Dermis microvascular lymphatic vessel endothelial cell (primary cell): ENCODE measurements at places on chromosomes 7 and 10.

GRCh38 chr7:12025246-12025645, 185.8 kb upstream of the TMEM106B start:
- DNase-seq, result no peak

DNA sequence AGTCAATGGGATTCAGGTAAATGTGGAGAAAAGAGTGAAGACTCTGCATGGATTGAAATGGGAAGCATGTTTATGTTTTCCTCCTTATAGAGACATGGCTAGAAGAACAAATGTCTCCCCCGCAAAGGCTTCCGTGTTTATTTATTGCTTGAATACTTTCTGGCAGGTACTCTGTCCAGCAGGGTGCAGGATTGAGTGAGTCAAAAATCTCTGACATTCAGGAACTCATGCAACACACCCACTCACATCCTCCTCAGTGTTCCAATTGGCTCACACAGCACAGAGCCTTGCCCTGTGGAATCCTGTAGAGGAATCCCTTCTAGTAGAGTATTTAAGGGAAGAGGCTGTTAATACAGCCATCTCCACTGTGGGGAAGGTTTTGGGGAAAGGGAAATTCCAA, 290.3 kb upstream of the VWC2 start:
- DNase-seq, result no peak

DNA sequence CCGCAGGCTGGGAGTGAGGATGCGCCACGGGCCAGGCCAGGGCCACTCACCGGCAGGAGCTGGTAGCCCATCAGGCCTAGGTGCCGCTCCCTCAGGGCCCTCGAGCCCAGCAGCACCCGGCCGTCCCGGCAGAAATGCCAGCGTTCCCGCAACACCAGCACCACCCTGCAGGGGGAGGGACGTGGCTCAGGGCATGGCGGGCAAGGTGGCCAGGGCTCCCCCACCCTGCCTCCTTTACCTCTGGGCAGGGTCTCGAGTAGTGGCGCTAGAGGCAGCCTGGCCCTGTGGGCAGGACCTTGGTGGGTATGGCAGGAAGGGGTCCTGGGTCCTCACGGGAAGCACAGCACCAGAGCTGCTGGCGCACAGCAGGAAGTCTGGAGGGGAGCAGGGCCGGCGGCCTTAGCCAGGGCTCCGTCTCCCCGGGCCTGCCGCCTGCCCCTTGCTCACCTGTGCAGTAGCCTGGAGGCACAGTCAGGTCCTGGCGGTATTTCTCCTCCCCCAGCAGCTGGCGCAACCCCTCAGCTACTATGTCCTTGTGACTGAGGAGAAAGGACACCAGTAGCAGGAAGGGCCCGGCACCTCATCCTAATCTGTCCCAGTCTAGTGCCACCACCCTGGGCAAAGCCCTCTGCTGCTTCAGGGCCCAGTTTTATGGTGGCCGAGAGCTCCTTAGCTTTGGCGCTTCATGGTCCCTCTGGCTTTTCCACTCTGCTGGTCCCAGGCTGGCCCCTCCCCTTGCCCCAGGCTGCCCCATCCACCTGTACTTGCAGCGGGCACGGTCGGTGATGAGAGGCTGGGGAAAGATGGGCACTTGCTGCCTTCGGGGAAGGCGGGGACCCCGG, 3.5 kb downstream of the FASTK start:
- DNase-seq, result peak; percentile 22

GRCh38 chr7:20417260-20417659, 86.6 kb downstream of the ITGB8 start:
- DNase-seq, result no peak

DNA sequence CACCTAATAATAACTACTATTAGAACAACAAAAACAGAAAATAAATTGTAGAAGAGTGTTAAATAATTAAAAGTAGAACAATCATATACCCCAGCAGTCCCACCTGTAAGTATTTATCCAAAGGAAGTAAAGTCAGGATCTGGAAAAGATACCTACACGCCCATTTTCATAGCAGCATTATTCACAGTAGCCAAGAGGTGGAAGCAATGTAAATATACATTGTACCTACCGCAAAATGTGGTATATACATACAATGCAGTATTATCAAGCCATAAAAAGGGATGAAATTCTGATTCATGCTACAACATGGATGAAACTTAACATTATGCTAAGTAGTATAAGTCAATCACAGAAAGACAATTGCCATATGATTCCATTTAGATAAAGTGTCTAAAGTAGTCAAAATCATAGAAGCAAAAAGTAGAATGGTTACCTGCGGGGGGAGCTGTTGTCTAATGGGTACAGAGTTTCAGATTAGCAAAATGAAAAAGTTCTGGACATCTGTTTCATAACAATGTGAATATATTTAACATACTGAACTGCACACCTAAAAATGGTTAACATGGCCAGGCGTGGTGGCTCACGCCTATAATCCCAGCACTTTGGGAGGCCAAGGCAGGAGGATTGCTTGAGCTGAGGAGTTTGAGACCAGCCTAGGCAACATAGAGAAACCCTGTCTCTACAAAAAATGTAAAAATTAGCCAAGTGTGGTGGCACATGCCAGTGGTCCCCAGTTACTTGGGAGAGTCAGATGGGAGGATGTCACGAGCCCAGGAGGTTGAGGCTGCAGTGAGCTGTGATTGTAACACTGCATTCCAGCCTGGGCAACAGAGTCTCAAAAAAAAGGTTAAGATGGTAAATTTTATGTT, 6.0 kb upstream of the TMED4 start:
- DNase-seq, result peak; percentile 70

DNA sequence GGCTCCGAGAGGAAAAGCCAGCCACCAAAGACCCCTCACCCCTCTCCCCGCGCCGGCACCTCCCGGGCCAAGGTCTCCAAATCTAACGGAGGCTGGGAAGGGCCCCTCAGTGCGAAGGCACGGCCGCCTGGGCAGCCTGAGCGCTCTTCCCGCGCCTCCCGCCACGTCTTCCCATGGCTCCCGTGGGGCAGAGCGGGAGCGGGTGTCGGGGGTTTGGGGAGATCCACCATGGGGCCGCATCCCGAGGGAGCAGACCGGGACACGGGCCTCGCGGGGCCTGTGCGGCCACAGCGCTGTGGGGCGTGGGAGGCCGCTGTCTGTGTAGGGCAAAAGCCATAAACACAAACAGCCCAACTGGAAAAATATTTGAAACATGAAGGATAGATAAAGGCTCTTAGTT, 22.4 kb downstream of the GPER1 start:
- no peak for DNase-seq
